ENCODE measurements at places on chromosomes 11 and 22.

DNA sequence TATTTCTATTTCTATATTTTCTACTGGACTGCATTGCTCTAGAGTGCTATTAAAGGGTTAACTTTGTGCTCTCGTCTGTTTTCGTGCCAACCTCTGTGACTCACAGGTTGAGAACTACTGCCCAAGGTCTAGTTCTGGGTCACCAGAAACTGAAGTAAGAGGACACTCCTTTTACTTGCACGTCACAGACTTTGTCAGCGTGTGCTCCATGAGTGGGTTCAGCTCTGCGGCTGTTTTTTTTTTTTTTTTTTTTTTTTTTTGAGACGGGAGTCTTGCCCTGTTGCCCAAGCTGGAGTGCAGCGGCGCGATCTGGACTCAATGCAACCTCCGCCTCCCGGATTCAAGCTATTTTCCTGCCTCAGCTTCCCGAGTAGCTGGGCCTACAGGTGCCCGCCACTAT lies 49.8 kb downstream of the CLMP start:
- DNase-seq, result no peak

DNA sequence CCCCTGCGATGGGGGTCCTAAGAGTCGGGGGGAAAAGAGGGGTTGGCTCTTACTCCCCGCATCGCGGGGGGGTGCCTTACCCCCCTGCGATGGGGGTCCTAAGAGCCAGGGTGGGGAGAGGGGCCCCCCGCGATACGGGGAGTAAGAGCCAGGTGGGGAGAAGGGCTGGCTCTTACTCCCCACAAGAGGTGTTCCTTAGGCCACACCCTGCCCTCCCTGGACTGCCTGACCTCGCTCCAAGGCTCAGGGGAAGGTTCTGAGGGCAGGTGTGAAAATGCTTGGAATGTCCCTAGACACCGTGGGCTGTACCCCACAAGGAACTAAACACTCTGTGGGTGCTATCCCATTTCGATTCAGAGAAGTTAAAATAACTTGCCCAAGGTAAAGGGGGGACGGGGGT lies 7.8 kb downstream of the UNC93B1 start:
- DNase-seq, result no peak

DNA sequence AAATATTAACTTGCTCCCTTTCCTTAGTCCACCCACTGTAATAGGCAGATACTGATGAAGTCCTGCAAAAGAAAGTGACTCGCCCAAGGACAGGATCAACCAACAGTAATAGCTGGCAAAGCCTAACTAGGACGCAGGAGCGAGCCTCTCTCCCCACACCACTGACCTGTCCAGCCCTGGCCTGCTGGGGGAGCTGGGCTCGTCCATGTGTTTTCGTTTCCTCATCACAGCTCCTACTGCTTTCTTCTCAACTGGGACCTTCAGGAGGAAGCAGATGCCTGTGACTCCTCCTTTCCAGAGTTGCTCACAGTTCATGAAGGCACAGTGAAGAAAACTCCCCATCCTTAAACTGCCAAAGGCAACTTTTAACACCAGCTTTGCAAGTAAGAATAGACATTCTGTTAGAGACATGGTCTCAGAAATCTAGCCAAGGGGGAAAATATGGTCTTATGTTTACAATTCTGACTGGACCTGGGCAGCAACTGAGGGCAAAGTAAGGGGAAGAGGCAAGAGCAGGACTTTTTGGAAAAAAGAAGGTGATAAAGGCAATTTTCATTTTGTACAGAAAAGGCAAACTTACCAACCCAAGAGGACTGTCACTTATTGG lies 11.6 kb upstream of the GPHA2 start:
- no peak for DNase-seq

DNA sequence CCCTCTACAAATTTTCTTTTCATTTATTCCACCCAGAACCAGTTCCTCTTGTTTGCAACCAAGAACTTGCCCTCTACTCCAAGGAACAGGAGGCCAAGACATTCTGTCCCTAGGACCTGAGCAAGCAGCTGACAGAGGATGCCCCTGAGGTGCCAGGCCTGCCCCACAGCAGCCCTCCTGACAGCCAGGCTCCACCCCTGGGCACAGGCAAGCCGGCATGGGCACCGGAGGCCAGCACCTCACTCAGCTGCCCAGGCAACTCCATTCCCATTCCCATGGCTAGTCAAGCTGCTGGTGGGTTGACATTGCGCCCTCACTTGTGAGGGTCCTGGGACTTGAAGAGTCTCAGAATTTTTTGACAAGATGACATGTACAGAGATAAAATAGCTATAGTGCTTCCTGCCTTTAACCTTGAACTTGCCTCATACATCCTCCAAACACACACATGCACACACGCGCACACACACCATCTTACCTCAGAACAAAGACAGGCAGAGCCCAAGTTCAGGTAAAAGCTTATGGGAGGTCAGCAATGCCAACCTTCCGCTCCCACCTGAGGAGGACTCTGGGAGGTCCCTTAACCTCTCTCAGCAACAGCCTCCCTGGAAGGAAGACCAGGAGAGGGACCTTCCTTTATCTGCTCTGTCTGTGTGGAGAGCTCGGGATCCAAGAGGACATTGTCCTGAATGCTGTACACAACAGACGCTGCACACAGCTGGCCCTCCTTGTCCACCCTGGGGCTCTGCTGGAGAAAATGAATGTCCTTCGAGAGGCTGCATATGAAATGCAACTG lies 620.9 kb upstream of the CADM1 start:
- DNase-seq, result no peak

DNA sequence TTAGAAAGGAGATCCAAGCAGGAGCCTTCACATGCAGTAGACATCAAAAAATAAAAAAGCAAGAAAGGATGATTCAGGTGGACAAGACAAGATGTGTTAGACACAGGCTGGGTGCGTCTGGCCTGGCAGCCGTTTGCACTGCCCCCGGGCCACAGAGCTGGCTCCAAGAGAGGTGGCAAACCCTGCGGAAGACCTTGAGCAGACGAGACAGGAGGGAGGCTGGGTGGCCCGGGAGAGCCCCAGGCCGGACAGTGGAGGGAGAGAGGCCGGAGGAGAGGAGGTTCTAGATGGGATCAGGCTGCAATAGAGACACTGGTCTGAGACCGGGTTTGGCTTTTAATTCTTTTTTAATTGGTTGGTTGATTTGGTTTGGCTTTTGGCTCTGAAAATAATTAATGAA lies 69.6 kb upstream of the TTLL12 start:
- no peak for DNase-seq

DNA sequence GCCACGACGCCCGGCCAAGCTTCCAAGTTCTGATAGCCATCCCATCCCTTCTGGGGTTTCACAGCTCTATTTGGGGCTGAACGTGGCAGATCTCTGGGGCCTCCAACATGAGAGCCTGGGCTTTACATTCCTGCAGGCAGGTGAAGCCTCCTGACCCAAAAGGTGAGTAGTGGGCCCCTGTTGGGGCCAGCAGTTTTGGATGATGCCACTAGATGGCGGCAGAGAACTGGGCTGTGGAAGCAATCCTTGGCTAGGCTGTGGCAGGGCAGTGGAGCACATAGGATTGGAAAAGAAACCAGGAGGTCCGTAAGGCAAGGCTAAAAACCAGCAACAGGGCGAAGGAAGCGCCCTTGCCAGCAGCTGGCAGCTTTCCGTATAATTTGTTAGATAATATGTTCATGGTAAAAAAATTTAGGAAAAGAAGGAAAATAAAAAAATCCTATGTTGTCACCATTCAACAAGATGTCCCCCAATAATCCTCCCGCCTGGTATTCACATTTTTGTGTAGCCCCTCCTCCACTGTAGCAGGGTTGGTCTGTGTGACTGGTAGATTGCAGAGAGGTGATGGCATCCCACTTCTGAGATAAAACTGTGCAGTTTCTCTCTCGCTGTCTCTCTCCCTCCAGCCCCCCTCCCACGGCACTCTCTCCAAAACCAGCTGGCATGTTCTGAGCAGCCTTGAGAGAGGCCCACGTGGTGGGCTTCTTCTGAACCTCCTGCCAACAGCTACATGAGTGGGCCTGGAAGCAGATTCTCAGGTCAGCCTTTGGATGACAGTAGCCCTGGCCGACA lies 43.6 kb upstream of the OR4B1 start:
- peak; percentile 75 for DNase-seq

- no peak for DNase-seq
Observed at GRCh38 chr11:38562562-38562961, 1964.5 kb upstream of the RAG2 start.

- no peak for DNase-seq
Observed at GRCh38 chr11:45163956-45164575, 17.6 kb downstream of the PRDM11 start.

GRCh38 chr11:32391479-32391878 lies 43.9 kb downstream of the WT1 start:
- DNase-seq, result no peak

GRCh38 chr11:15577519-15577918 lies 462.8 kb downstream of the INSC start:
- DNase-seq, result no peak

DNA sequence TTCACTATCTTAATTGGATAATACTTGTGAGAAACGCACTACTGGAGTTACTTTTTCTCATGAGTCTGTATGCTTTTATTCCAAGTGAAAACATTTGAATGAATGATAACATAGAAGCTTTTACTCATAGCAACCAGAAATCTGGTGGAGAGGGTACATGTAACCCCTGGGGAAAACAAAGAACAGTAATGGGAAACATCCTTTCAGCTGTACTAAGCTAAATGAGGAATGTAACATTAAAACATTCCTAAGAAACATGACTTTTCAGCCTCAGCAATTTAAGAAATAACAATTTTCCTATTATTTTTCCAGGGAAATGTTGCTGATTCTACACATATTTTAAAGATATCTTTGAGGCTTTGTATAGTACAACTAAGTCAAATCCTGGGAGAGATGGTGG lies 97.2 kb upstream of the CEP126 start:
- no peak for DNase-seq

DNA sequence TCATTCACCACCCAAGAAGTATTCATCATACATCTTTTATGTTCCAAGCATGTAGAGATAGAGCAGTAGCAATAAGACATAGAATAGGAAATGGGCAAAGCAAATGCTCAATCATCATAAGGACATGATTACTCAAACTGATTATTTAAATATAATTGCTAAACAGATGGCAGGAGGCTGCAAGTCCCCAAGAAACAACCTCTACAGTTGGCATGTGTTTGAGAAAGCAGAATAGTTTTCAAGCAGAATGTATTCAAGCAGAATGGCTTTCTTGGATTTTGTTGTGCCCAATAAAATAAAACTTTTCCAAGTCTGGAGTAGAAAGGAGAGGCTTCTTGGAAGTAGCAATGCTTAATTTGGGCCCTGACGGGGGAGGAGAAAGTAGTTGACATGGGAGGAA lies 86.5 kb upstream of the SYN3 start:
- DNase-seq, result no peak

- DNase-seq, result no peak
Observed at GRCh38 chr11:103608566-103608965, 427.9 kb upstream of the DDI1 start.

- no peak for DNase-seq
Observed at GRCh38 chr11:88117281-88117858, 57.9 kb downstream of the RAB38 start.

GRCh38 chr22:25497716-25498115 lies 66.8 kb upstream of the GRK3 start:
- no peak for DNase-seq

- DNase-seq, result no peak
Observed at GRCh38 chr11:8871171-8871775, 39.7 kb upstream of the AKIP1 start.

GRCh38 chr11:65610404-65610803 lies 3.6 kb downstream of the MAP3K11 start:
- DNase-seq, result no peak

GRCh38 chr11:19433791-19434190 lies 193.0 kb upstream of the E2F8 start:
- no peak for DNase-seq

- DNase-seq, result no peak
Observed at GRCh38 chr11:12234221-12234620, 123.8 kb downstream of the MICAL2 start.

- DNase-seq, result no peak
Observed at GRCh38 chr11:45155058-45155551, 8.7 kb downstream of the PRDM11 start.

- no peak for DNase-seq
Observed at GRCh38 chr22:46688949-46689348, 49.1 kb downstream of the CERK start.

GRCh38 chr11:8338138-8338537 lies 74.5 kb upstream of the LMO1 start:
- no peak for DNase-seq

DNA sequence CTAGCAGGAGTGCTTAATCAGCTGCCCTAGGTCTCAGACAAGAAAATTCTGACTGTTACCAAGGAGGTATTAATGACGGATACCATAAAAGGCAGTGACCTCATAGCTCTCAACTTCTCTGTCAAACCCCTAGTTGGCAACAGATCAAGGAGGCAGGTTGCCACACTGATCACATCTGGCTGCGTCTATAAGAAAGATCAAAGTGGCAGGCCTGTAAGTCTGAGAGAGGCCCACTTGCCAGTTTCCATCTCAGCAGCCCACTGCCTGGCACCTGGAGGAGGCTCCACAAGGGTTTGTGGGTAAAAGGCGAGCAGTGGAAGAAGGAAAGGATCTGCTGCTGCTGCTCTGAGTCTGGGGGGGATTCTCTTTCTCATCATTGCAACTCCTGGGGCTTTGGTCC lies 239.6 kb upstream of the MPPED2 start:
- no peak for DNase-seq

DNA sequence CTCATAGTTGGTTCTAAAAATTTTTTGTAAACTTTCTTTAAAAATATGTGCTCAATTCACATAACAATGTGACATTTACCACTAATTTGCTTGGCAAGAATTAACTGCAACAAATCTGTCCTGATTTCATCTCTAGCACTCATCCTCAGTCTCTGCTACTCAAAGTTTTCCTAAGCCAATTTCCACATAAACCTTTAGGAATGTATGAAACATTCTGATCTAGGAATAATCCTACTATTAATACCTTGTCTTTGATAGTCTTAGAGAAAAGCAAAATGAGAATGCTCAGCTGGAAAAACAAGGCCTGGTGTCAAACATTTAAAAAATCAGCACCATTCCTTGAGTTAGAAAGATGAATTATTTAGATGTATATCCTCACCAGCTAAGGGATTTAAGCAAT lies 114.3 kb downstream of the CD44 start:
- no peak for DNase-seq

GRCh38 chr11:57343825-57344224 lies 5.7 kb downstream of the P2RX3 start:
- no peak for DNase-seq

GRCh38 chr11:2644844-2645778 lies 54.7 kb downstream of the KCNQ1OT1 start:
- DNase-seq, result no peak

DNA sequence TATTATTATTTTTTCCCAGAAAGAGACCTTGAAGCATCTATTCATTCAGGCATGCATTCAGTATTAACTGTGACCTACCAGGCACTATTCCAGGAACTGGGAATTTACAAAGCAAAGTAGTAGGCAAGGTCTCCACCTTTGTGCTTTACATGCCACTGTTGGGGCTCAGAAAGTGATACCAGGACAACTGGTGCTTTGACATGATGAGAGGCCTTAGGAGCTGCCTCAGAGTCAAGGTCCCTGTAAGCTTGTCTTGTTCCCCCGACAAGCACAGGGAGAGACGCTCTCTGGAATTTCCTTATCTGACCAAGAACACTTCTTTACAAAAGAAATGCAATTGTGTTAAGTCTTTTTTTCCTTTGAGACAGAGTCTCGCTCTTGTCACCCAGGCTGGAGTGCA lies 2.3 kb upstream of the HMOX1 start:
- no peak for DNase-seq

GRCh38 chr11:19432370-19433061 lies 191.8 kb upstream of the E2F8 start:
- DNase-seq, result no peak
